Panc1 (cell line): ENCODE measurements at places on chromosomes 7 and 10.
A peak's percentile ranks its signal among the peaks of the same experiment; 100 is the strongest.

- no peak for DNase-seq
These were observed 185.0 kb downstream of the TCF7L2 start for GRCh38 chr10:113135025-113135424.

- peak; percentile 56 for DNase-seq
These were observed 35.0 kb downstream of the INPP5A start for GRCh38 chr10:132572545-132572937.

- no peak for DNase-seq
These were observed 614.7 kb downstream of the PARD3 start for GRCh38 chr10:34200355-34200901.

- DNase-seq: no peak
These were observed 102.6 kb upstream of the NANOS1 start for GRCh38 chr10:118926903-118927302.

DNA sequence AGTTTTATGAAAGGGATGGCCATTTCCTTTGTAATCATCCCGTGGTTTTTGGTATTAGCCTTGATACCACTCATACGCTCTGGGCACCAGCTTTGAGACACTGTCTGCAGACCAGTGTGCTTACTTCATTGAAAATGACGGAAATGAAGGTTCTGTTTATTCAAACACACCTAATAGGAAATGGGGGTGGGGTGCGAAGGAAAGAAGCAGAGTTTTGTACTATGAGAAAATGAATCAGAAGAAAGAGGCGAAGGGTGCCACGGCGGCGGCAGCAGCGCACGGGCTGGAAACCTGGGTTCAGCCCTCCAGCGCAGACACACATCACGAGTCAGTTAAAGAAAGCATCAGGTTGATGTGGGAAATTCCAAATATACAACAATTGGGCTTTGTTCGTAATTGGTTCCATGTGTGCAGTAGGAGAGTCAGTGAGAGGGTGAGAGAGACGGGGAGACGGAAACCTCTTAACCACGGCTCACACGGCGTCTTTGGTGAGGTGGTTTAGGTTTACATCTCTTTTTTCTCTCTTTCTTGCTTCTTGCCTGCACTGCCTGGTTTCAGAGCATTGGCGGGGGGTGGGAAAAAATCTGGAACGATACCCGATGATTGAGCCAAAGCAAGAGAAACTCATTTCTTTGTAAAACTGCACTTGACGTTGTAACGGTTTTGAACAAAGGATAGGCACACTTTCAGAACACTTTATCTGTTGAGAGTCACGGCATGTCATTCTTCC is 321.2 kb downstream of the FRMD4A start:
- DNase-seq: no peak

- DNase-seq: no peak
These were observed 199.2 kb downstream of the MBL2 start for GRCh38 chr10:52573347-52573746.

- DNase-seq: no peak
These were observed 29.6 kb upstream of the AKR1C2 start for GRCh38 chr10:5033061-5033778.
